Stimulated activated naive CD8-positive, alpha-beta T cell treated with anti-CD3 and anti-CD28 coated beads, Interleukin-15, amount 100 ng/mL, for 72 hours (primary cell): ENCODE measurements at places on chromosomes 2 and 18.
A peak's percentile ranks its signal among the peaks of the same experiment; 100 is the strongest.

- DNase-seq: no peak
These were observed 24.5 kb downstream of the NDUFA10 start for GRCh38 chr2:240000671-240001070.

DNA sequence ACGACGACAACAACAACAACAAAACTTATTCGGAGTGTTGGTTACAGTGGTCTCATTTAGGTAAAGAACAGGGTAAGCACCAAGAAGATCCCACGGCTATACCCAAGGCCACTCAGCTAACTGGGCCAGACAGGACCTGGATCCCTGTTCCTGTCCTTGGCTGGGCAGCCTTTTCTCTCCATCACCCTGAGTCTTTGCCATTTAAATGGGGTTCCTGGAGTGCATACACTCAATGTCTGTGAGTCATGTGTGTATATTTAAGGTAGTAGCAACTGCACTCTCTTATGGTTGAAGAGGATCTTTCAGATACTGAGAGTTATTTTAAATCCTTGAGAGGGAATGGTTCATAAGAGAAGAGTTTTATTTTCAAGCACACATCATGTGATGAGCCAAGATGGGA lies 35.3 kb downstream of the ADCYAP1 start:
- DNase-seq: no peak

- no peak for DNase-seq
These were observed 68.1 kb upstream of the PELI1 start for GRCh38 chr2:64212346-64212745.

DNA sequence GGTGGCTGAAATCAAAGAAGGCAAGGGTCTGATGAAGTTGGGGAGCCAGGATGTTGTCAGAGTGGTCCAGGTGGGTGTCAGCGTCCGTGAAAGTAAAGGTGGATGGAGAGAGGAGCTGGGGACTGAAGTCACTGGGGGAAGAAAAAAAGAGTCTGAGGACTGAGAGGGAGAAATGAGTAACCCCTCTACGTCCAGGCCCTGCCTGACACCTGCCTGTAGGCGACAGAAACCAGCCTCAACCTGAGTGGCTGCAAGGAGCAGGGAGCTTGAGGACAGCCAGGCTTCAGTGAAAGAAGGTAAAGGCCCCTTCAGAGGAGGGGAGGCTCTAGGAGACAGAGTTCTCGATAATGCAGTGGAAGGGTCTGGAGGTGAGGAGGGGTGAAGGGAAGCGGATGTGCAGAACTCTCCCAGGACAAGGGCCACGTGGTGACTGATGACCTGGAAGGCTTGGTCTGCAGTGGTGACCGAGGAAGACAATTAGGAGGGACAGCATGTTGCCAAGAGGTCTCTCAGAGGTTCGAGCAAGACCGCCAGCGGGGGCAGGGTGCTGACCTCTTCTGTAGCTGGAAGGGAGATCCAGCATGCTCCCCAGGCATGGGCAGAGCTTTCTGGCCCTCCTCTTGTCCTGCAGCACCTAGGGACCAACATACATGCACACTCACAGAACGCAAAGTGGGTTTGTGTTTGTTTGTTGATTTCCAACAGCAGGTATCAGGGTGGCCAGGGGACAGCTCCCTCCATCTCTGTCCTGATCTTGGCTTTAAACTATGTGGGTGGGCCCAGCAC lies 86.6 kb upstream of the TMEM247 start:
- DNase-seq: no peak

GRCh38 chr2:178761759-178762371 lies 45.4 kb downstream of the TTN start:
- peak; percentile 16 for DNase-seq

DNA sequence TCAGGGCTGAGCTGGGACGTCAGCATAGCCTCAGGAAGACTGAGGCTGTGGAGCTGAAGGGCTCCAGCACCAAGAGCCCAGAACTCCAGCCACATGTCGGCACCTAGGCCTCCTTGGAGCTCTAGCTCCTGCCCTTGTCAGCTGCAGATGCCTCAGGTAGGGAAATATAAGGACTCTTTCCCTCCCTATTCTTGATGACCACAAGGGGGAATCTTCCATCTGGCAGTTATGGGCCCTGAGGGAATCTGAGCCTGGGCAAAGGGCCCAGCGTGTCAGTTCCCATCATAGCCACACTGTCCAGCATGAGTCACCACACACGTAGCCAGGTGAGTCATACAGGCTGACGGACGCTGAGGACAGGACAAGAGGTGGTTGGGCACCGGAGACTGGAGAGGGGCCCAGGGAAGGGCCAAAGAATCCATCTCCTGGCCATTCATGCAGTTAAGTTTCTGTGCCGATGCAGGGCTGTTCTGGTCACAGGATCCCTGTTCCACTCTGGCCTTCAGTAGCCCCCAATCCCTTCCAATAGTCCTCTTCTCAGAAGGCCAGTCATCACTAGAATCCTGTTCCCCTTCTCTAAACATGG lies 1.8 kb downstream of the MPV17 start:
- no peak for DNase-seq

DNA sequence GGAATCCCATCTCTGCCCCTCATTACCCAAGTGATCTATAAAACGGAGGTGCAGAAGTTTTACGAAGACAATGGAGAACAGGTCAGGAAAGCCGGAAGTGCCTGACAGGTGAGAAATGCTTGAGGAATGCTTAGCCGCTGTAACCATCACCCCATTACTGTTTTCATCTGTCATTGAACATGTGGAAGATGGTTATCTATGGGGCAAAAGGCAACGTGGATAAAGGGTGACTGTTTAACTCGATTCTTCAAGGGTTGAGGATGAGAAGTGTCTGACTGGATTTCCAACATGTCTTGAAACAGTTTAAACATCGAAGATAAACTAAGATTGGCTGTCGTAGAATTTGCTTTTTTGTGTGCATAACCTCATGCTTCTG lies 17.3 kb downstream of the HK2 start:
- no peak for DNase-seq

DNA sequence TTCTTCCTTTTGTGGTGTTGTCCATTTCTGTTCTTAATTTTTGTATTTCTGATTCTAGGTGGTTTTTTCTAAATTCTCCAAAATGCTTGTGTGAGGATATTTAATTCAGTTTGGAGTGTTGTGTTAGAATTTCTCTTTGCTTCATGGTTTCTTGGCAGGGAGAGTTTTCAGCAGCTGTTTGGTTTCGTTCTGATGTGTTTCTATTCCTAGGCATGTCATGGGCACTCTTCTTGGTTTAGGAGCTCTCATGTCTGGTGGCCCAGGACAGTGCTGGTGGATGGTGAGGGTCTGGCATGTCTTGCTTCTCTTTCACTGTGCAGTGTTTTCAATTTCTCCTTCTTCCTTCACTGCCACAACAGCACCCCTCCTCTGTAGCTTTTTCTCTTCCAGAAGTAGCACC lies 52.9 kb downstream of the OSBPL6 start:
- no peak for DNase-seq

- DNase-seq: no peak
These were observed 12.6 kb downstream of the GNLY start for GRCh38 chr2:85706599-85707296.

DNA sequence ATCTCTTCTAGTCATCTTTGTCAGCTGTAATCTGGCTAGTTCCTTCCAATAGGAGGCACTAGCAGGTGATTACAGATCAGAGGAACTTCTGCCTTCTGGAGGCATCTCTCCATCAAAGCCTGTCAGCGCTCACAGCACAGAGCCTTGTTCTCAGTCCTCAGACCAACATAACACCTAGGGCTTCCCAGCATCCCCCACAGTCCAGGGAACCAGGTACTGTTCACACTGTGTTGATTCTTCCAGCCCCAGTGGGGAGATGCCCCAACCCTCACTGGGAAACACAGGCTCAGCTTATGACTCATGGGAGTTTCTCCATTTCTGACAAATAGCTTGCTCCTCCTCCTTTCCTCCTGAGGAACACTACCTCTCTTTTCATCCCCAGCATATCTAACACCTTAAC lies 601.7 kb downstream of the CBLN2 start:
- DNase-seq: no peak

DNA sequence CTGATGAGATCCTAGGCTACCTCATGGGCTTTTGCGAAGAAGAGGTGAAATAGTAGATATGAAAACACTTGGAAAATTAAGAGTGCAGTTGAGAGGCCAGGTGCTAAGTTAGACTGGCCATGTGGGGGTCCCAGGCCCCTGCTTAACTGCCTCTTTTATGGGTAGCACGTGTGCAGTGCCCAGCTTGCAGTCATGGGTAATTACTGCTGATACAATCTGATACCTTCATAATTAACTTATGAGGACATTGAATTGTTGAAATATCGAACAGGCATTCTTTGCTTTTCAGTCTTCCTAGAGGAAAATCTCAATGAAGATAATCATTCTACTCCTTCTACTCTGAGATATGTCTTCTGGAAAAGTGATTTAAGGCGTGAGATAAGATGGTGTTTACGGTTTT lies 11.6 kb downstream of the TRAF3IP1 start:
- no peak for DNase-seq

DNA sequence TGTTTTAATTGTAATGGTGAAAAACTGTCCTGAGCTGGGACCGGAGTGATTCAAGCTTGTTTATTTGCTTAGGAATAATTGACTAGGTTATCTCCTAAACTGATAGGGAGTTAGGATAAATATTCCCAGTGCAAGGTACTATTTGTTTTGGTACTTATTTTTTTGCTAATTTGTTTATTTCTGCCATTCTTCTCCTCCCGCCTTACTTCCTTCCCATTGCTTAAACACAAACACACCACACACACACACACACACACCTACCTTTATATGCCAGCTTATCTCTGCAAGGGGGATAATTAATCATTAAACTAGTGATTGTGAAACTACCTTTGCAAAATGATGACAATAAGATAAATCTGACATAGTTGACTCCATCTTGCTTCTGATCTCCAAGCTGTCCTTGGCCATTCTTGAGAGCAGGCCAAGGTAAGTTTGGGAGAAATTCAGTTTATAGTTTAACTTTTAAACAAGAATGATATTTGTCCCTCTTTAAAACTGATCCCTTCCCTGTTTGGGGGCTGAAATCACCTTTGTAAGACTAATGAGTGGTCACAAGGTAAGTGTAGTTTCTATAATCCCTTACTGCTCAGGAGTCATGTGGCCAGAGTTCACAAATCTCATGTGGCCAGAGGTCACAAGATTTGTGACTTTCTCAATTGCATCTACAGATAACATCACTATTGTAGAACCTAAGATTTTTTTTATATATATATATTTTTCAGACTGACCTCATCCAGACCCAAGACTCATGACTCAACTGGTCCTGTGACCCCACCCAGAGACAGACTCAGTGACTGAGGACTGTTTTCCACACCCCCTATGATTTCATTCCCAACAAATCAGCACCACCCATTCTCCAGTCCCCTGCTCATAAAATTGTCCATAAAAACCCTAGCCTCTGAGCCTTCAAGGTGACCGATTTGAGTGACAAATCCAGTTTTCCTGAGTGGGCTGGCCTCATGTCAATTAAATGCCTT lies 83.1 kb upstream of the LRRTM4 start:
- DNase-seq: no peak

DNA sequence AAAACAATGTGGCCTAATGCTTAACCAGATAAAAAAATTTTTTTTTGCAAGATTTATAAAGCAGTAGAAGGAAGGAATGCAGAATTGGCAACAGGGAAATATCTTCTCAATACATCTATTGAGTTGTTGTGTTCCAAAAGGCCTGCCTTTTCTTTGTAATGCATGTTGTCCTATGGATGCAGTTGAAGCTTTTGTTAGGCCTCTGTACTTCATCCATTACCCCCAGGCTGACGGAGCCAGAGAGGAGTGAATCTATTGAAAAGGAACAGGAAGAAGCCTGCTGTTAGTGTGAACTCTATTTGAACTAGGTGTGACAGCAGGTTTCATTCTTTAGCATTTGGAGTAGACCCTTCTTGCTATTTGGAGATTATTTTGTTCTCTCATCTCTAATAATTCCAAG lies 56.5 kb downstream of the MTX2 start:
- no peak for DNase-seq

DNA sequence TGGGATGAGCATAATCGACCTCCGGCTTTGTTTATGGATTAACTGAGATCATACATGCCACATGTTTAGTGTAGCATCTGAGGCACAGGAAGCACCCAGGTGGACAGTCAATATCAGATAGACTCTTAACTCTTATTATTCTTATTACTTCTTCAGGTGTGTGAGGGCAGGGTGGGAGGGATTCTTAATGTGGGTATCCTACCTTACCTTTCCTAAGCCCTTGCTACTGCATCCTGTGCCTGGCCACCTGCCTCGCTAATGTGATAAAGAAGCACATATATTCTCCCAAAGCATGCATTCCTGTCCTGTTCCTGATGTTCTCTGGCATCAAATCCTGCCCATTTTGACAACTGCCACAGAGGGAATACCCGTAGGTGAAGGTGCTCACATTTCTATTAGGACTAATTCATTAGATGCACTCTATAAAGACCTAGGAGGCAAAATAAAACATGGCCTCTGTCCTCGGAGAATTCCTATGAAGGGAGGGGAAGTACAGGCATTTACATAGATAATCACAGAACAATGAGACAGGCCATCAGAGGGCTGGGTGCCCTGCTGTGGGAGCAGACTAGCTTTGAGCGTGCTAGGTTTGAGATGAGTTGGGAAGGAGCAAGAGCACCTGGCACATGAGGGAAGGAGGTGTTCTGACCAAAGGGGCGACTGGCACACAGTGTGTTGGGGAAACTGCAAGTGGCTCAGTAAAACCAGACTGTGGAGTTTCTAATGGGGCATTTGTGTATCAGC lies 19.5 kb upstream of the CELF4 start:
- DNase-seq: no peak

GRCh38 chr18:23884681-23885375 lies 129.7 kb upstream of the TTC39C start:
- DNase-seq: no peak

GRCh38 chr2:239736358-239737143 lies 288.6 kb downstream of the NDUFA10 start:
- no peak for DNase-seq

DNA sequence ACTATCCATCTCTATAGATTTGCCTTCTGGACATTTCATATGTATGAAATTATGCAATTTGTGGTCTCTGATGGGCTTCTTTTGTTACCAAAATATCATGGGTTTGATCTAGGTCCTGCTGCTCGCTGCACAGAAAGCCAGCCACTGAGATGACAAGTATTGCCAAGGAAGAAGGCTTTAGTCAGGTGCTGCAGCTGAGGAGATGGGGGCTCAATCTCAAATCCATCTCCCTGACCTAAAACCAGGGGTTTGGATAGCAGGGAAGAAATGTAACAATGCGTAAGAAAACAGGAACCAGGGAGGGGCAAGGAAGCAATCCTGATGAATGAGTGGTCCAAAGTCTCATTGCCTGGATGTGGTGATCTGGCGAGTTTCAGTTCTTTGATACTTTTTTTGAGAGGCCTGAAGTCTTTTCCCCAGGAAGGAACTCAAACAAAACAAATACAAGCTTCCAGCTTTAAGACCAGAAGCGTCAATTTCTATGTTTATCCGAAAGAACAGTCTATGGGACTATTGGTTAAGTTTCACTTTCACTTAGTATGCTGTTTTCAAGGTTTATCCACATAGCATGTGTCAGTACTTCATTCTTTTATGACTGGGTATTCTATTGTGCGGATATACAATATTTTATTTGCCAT lies 3.4 kb upstream of the CKAP2L start:
- DNase-seq: no peak

DNA sequence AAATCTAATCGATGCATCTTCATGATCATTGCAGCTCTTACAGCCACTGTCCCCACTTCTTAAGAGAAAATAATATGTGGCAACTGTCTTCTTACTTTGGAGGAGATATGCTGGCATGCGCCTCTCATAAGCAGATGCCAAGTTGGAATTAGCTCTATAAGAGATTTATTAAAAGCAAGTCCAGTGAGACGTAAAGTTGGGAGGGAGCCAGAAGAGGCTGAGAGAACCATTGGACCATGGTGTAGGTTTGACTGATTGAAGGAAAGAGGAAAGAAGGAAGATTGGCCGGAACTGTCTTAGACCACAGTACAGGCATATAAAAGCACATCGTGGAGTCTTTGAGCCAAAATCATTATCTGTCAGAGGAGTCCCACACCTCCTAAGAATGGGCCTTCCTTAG lies 265.7 kb upstream of the ZC3H15 start:
- no peak for DNase-seq
